ENCODE measurements at places on chromosomes 1 and 21.

- DNase-seq, result no peak
Observed at GRCh38 chr1:167546935-167547334, 6.6 kb downstream of the CREG1 start.

DNA sequence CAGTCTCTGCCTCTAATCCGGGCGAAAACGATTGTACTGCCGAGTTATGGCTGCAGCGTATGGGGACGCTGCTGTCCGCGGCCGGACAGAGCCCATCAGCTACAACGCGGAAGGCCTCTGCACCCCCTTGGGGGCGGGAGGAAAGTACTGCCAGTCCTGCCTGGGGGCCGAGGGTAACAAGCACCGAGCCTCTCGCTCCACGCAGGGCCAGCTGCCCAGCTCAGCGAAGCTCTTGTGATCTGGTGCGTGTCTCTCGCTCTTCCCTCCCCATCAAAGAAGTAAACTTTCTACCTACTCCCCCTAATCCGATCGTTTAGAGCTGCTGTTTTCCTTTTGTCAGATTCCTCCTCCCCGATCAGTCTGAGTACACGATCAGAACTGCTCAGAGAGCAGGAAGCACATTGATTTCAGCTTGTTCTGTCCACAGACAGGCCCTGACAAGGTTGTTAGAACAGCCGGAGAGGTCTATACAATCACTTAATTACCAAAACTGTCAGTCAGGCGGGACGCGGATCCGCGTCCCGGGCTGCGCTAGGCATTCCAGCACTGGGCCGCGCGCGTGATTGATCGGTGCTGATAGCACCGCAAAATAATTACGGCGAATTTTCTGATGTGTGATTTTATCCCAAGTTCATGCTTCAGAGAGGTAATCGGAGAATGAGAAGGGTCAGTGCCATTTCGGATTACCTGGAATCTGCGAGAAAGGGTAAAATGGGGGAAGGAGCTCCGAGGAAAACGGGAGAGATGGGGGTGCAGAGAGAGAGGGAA, 8.7 kb upstream of the BARHL2 start:
- DNase-seq, result no peak

DNA sequence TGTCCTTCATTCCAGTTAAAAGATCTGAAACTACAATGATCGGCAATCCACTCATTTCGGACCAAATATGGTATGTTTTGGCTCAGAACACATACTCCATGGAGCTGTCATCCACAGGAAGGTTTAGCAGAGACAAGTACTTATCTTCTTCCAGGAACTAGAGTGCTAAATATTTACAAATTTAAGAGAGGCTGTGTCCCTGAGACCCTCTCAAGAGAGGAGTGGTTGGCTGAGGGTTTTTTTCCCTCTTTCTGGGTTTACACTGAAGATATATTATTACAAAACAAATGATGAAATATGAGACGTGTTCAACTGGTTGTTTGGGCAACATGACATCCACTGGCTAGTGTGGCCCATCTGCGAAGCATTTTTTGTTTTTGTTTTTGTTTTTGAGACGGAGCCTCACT, 25.9 kb upstream of the NID1 start:
- no peak for DNase-seq

DNA sequence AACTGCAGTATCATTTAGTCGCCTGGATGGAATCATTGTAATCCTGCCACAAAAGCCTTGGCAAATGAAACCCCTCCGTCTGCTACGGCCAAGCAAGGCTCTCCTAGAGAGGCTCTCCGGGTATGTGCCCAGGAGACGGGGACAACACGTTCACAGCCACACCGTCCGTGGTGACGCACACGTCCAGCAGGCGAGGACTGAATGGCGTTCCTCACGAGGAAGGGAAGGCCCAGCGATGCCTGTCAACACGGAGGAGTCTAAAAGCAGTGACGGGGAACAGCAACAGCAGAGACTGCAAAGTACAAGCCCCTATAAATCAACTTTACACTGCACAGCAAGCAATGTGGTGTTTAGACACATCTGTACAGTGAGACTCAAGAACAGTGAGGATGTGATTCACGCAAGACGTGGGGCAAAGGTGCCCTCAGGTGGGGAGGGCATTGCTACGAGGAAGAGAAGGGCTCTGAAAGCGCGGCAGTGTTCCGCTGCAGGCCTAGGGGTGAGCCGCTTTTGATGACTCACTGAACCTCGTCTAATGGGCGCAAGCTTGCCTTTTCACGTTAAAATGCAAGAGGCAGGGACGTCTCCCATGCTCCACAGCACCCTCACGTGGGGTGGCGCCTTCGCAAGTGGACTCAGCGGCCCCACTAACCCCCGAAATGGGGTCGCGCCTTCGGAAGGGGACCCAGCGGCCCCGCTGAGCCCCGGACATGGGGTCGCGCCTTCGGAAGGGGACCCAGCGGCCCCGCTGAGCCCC, 6.8 kb downstream of the WRAP73 start:
- no peak for DNase-seq

- DNase-seq, result no peak
Observed at GRCh38 chr1:156742801-156743200, 1.9 kb upstream of the MRPL24 start.

Measured in right cardiac atrium (tissue), 5 donors.